ENCODE measurements at places on chromosomes 4 and X.

GRCh38 chr4:40173470-40173875 is 23.4 kb upstream of the RHOH start:
- no peak for DNase-seq

GRCh38 chrX:68834371-68835103 is 5.7 kb downstream of the EFNB1 start:
- no peak for DNase-seq

DNA sequence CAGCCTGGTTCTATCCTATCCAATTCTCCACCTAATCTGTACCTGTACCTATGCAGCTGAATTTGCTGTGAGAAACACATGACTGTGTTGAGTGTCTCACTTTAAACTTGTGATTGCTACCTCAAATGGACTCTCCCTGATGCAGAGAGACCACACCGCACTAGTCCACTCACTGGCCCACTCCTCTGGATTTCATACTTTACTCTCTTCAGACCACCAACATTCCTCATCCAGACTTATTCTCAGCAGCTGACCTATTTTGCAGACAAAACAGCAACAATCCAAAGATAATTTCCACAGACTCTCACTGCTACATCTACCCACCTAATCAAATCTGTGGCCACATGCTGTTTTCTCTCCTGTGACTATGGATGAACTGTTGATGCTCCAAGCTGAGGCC is 45.2 kb downstream of the ACSL4 start:
- no peak for DNase-seq

DNA sequence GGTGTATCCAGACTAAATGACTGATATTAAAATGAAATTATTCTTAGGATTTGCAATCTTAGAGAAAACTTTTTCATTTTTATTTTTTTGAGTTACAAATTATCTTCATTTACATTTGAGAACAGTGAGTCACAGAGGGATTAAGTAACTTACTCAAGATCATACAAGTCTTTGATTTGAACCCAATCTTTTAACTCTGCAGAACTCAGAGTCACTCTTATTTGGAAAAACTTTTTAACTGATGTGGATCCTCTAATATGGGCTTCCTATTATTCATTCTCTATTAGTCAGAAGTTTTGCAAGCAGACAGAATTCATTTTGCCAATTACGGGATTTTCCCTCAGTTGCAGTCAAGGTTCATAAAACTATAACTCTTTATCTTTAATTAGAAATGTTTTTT is 20.1 kb downstream of the HPRT1 start:
- DNase-seq, result no peak

DNA sequence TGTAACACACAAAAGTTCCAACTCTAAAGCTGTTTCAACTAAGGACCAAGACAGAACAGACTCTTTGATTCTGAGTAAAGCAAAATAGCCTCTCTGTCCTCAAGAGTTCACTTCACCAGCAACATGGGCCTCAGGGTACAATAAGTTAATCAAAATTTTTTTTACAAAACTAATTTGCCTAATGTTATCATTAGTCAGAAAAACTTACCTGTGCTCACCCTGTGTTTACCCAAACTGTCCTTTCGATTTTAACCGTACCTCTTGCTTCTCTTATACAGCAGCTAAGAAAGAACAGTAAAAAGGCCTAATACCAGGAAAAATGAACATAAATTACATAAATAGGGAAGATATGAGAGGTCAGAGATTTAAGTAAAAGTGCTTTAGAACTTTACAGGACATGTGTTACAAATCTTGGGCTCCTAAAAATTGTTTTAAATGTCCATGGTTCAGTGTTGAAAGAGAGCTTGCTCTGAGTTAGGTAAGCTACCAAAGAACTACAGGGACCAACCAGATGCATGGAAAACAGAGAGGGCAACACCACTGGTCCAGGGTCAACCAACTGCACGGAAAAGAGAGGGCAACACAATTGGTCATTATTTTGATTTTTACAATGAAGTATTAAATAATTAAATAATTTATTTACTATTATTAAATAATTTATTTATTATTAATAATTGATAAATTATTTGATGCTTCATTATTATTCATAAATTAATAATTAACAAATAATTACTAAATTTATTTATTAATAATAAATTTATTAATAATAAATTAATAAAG is 73.1 kb downstream of the FAT1 start:
- DNase-seq, result no peak

GRCh38 chr4:111991797-111992196 is 153.5 kb upstream of the FAM241A start:
- peak; percentile 96 for DNase-seq

- DNase-seq, result peak; percentile 24
These were observed 22.4 kb upstream of the ARMCX4 start for GRCh38 chrX:101462892-101463291.

DNA sequence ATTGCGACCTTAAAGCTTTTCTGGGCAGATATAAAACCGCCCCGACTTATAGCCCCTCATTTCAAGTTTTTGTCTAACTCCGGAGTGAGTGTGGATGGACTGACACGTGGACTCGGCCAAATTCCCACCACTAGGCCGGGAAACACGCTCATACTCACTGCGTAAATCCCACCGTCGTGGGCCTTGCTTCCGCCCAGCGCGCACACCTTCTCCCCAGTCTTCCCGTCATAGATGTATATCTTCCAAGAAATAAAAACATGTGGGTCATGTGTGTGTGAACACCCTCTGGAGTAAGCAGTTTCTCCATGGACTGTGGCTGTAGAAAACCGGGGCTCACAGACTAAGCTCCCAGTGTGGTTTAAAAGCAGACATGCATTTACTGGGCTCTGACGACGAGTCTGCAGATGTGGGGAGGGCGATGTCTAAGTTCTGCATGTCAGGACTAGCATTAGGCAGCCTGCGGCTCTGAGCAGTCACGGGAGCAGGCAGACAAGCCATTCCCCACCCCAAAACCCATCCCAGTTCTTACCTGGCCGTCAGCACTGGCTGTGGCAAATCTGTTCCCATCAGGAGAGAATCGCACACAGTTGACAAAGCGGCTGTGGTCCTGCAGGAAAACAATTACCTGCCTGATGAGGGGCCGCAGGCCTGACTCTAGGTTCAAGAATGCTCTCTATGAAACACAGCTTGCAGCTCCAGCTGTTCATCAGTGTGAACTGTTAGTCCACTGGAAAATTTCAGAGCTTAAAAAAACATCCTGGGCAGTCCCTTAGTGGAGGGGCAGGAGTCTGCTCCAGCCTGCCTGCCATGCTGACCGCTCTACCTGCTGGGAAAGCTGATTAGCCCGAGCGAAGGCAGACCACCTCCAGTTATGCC is 28.2 kb downstream of the WDR1 start:
- DNase-seq, result no peak

GRCh38 chrX:74063426-74064155 is 240.4 kb upstream of the ZCCHC13 start:
- no peak for DNase-seq

- no peak for DNase-seq
These were observed 684.5 kb downstream of the GRID2 start for GRCh38 chr4:92988301-92988700.

- no peak for DNase-seq
These were observed 10.6 kb downstream of the ABCD1 start for GRCh38 chrX:153735274-153735673.

GRCh38 chr4:25535701-25536473 is 119.8 kb upstream of the SLC34A2 start:
- no peak for DNase-seq

- no peak for DNase-seq
These were observed 379.7 kb downstream of the TLL1 start for GRCh38 chr4:166252487-166253402.

Data from COLO829 (cell line).